ENCODE measurements at places on chromosomes 12 and 14.
A peak's percentile ranks its signal among the peaks of the same experiment; 100 is the strongest.

DNA sequence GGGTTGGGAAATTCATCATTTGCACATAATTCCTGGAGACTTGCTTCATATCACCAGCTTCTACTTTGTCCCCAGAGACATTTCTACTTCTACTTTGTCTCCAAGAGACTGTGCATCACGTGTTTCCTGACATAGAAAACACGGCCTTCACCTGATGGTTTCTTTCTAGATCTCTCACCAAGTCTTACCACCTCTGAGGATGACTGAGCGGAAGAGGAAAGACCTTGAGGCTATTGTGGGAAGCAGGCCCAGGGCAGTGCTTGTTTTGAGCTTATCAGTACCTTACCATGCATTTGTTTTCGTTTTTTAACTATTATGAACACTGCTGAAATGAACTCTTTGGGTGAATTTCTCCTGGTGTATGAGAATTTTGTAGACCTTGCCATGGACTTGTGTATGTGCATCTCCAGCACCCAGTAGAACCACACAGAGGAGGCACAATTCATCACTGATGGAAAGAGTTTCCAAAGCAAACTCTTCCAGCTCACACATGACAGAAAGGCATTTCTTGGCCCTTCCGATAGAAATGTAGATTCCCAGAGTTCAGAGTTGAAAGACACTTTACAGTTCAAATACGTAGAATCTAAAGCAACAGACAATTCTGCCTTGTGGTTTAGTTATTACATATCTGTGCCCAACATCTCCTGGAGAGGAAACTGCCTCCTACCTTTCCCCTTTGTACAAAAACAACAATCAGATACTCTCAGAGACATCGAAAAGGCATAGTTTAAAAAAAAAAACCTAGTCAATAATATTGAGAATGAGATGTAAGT is 434.7 kb downstream of the FUT8 start:
- DNase-seq: no peak

DNA sequence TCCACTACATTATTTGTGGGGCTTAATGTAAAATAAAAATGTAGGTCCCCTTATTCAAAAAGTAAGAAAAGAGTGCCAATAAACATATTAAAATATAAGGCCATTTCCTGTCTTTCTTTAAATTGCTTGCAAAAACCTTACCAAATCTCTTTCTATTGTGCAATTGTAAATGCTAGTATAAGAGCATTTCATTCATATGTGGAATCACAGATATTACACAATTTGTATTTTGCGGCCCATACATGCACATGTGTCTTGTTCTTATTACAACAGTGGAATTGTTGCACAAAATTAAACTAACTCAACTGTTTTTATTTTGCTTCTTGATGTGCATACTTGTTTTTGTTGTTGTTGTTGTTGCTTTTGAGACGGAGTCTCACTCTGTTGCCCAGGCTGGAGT is 20.1 kb upstream of the CRADD start:
- DNase-seq: no peak

GRCh38 chr14:28294834-28295440 is 471.6 kb upstream of the FOXG1 start:
- DNase-seq: no peak

DNA sequence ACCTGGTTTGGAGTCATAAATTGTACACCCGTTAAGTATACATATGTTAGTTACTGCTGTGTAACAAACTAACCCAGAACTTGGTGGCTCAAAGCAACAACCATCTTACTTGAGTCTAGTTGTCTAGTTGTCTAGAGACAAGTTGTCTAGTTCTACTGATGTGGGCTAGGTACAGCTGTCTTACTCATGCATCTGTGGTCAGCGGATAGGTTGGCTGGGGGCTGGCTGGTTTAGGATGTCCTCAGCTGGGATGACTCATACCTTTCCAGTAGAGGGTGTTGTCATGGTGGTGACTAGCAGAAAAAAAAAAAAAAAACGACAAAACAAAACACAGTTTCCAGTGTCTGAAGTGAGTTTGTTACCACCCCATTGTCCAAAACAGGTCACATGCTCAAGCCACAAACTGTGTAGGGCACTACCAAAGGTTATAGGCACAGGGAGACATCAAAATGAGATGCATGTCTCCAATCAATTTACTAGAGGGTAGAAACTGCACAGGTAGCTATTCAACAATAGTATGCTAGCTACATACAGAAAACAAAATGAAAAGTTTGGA is 680.3 kb downstream of the MED13L start:
- no peak for DNase-seq

- DNase-seq: no peak
Measured at GRCh38 chr12:132766380-132767085, 4.9 kb upstream of the ANKLE2 start.

DNA sequence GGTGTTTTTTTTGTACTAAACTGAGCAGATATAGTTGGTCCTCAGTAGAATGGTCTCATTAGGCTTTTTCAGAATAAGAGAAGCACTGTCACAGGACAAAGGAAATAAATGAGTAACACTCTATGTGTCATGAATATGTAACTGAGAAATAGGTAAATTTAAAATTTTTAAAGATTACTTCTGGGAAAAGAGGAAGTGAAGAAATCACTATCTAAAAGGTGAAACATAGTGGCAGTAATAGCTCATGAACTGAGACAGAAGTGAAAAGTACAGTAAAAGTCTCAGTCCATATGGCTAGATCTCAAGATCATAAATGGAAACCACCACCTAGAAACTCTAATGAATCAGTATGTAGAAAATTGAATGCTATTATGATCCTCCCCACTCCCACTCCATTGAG is 89.3 kb upstream of the TTC7B start:
- no peak for DNase-seq

GRCh38 chr12:68641138-68641537 is 30.4 kb downstream of the RAP1B start:
- DNase-seq: no peak

DNA sequence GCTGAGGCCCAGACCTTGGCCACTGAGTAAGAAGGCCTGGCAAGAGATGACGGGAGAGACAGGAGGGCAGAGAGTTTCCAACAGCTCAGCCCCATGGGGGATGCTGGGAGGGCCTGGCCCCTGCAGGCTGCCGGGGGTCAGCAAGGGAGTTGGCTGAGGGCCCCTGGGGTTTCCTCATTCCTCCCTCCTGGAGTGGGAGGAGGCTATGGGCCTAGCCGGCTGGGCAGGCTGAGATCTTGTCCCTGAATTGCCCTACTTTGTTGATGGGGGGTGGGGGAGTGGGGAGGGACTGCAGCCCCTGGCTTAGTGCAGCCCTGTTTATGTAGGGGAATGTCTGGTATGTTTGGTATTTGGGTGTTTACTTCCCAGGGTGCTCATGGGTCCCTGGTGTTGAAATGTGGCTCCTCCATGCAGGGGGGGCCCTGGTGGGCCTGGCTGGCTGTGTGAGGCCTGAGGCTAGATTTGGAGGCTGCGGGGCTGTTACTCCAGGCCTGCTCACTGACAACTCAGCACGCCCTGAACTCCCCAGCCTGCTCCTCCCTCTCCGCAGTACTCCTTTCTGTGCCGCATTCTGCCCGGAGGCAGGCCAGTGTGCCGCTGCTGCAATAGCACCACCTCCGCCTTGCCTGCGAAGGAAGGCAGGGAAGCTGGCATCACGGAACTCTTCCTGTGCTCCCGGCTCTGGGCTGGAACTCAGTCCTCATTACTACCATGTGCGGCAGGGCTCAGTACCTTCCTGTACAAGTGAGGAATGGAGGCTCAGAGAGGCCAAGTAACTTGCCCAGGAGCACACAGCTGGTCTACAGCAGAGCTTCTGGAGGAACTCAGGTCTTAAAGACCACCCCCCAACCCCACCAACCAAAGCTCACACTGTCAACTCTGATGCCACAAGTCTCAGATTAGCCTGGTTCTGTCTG is 25.3 kb downstream of the JDP2 start:
- DNase-seq: peak; percentile 85

DNA sequence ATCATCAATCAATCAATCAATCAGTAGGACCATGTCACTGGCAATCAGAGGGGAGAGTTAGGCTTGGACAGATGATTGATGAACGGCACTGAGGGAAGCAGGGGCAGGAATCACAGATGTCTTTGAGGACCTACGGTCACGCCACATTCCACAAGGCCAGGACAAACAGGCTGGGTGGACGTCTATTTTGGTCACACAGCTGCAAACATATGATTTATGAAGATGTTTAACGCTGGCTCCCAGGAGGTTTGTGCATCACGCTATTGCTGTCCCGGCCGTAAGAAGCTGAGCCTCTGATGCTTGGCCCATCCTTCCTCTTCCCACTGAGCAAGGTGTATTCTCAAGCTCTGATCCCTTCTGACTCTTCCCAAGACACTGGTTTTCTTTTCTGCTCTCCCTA is 160.8 kb downstream of the FOXN3 start:
- DNase-seq: no peak

DNA sequence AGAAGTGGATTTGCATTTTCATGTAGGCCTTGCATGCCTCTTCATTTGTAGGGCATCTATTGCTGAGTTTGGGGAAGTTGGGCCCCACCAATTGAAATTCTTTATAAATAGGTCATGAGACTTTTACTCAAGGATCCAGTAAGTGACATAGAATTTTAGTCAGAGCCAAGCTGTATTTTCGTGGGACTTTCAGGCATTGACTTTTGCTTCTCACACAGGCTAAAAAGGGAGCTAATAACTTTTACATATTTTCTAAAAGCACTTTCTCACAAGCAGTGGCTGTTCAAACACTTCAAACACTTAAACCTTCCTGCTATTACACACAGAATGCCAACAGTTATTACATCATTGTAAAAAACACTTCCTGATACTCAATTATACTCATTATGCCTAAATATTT is 260.5 kb downstream of the MSRB3 start:
- no peak for DNase-seq

GRCh38 chr12:111598637-111599452 is at the start of gene ATXN2:
Gene ATXN2, minus strand, starts transcription at chr12:111599315. Its CDS starts 281 bp downstream, at chr12:111599034.
- DNase-seq: no peak

- no peak for DNase-seq
Measured at GRCh38 chr14:75794615-75795038, 133.6 kb downstream of the TTLL5 start.

DNA sequence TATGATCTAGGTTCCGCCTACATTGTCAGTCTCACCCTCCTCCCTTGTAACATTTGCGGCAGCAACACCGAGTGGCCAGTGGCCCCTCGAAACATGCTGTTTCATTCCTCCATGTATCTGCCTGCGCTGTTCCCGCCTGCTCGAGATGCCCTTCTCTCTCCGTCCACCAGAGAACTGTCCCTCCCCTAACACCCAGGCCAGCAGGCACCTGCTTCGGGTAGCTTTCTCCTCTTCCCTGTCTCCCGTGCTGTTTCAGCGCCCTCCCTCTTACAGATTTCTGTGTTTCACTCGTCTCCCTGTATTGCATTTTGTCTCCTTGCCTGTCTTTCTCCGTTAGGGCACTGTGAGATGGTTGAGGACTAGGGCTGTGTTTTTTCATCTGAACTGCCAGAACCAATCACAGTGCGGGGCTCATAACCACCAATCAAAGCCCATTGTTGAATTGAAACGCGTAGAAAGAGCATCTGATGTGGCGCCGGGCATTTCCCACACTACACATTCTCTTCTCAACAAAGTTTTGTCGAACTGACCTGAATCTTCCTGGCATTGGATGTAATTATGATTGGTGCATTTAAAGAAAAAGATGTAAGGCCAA is 40.9 kb upstream of the ELK3 start:
- DNase-seq: no peak

GRCh38 chr14:61928701-61929100 is 166.5 kb downstream of the SNAPC1 start:
- DNase-seq: no peak

GRCh38 chr12:65463611-65464010 is 185.1 kb downstream of the MSRB3 start:
- DNase-seq: no peak

- DNase-seq: no peak
Measured at GRCh38 chr12:9323144-9323681, 115.0 kb upstream of the PZP start.

GRCh38 chr12:122403115-122403770 is 19.2 kb downstream of the CLIP1 start:
- no peak for DNase-seq

DNA sequence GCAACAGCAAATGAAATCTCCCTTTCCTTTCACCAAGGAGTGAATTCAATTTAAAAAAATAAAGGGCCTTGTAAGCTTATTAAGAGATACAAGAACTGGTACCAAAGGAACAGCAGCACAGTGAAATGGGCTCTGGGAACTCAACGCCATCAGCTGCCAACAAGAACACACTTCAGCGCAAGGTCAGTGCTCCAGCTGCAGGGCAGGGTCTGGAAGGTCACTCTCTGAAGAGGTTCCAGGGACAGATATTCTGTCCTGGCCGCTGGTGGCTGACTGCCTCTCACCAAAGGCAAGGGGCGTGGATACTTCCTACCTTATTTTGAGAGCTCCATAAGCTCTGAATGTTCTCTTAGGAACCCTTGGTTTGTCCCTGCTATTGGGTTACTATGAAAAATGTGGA is 186.6 kb downstream of the CALM1 start:
- DNase-seq: no peak

GRCh38 chr14:89357655-89358297 is 59.3 kb downstream of the FOXN3 start:
- DNase-seq: no peak

DNA sequence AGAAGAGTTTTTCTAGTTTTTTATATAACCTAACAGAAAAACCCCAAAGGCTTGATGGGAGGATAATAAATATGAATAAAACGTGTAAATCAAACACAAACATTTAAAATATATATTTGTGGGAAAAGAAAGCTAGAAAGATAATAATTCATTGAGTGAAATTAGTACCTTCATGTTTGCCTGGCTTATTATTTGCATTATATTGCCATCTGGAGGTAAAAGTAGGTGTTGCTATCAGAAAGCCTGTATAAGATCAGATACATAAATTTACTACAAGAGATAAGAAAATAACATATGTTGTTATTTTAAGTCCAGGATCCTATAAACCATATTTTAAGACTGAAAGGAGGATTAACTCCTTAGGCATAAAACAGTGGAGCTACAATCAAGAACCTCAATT is 77.7 kb downstream of the NTS start:
- peak; percentile 5 for DNase-seq

GRCh38 chr14:95291859-95292542 is 27.7 kb downstream of the CLMN start:
- DNase-seq: no peak

GRCh38 chr12:5309654-5310053 is 122.3 kb upstream of the NTF3 start:
- no peak for DNase-seq

- no peak for DNase-seq
Measured at GRCh38 chr12:26523708-26524150, 309.3 kb downstream of the ITPR2 start.

DNA sequence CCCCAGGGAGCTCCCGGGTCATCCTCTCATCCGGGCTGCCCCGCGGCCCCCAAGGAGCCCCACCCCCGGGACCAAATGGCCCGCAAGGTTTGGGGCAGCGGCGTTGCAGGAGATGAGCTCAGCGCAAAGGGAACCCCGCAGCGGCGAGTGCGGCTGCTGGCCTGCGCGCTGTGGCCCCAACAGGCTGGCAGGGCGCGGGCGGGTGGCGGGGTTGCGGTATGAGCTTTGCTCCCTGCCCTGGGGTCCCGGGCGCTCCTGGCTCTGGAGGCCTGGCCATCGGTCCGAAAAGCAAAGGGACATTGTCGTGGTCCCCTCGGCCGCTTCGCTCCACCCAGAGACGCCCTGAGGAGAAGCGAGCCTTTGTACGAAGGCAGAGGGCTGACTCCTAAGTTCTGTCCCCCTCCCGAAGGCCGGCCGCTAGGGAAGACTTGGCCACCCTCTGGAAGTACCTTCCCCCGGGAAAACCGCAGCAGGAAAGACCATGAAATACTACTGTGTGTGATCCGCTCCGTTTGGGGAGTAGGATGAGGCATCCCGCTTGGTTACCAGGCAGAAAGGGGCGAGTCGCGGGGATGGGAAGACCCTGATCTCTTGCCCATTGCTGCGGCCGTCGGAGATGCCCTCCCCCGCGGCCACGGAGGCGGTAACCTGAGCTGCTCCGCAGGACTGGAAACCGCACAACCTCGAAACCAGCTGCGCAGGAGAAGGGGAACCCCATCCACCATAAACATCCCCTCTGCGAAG is 620 bp upstream of the NID2 start:
- DNase-seq: no peak

All from renal cortex interstitium (tissue), 15 donors.